Stimulated activated CD4-positive, alpha-beta T cell treated with anti-CD3 and anti-CD28 coated beads, Interleukin-15, amount 100 ng/mL, for 48 hours (primary cell): ENCODE measurements at places on chromosomes 13 and 19.

GRCh38 chr19:30204721-30205120 lies 167.5 kb upstream of the ZNF536 start:
- no peak for DNase-seq

- DNase-seq = no peak
These were observed 17.6 kb downstream of the WDFY2 start for GRCh38 chr13:51601601-51602565.

- DNase-seq = no peak
These were observed 197.5 kb downstream of the NBEA start for GRCh38 chr13:35139591-35139990.

GRCh38 chr13:92103689-92104153 lies 705.3 kb downstream of the GPC5 start:
- no peak for DNase-seq

DNA sequence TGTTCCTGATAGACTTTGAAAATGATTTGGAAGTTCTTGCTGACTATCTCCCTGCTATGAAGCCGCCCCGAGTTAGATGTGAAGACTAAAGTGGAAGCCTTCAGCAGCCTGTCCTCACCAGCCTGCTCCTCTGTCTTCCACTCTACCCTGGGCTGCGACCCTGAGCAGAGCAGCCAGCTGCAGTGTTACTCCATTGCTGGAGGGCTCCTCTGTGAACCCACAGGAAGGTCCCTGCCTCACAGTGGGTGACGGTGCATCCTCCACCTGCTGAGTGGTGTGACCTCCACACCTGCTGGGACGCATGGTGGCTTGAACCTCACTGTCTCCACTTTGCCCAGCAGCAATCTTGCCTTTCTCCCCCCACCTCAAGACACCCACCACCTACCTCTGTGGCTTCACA lies 116.4 kb downstream of the IRS2 start:
- DNase-seq = no peak
